Cerebellar nuclear complex (tissue), 1 donor: ENCODE measurements at places on chromosomes 2 and 18.

DNA sequence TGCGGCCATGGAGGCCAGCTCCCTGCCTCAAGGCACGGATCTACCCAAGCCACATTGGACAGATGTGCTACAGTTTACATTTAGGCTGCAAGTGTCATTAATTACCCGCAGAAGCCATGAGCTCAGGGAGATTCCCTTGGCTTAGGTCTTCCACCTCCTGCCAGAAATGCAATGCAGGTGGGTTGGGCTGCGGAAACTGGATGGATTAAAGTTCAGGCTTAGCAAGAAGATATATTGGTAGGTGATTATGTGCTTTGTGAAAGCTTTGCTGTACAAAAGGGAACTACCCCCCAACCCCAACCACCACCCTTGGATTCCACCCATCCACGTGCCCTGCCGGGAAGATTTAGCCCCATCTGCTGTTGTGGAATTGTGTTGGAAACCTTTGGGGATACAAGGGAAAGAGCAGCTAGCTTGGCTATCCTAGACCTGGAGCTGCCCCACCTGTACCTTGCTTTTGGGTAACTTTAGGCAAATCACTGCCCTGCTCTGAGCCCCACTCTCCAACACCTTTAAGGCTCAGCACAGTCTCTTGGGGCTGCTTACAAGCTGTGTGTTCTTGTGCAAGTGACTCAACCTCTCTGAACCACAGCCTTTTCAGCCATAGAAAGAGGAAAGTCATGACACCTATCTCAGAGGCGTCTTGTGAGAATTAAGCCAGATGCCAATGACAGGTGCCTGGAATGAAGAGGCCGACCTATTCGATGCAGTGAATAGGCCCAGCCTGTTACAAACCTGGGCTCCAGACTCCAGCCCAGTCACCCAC, 141.6 kb upstream of the GLI2 start:
- DNase-seq = no peak

DNA sequence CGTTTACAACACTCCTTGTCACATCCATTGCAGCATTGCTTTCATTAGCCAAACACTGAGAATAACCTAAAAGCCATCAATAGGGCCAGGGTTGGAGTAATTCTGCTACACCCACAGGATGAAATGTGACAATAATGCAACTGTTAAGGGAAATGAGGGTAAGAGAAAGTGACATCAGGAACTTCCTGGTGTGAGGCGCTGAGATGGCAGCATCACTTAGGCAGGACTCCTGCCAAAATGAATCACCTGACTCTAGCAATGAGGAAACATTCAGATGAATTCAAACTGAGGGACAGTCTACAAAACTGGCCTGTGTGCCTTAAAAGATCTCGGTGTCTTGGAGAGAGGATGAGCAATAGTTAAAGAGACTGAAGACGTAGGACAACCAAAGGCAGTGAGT, 115.6 kb upstream of the AGAP1 start:
- peak; percentile 61 for DNase-seq

DNA sequence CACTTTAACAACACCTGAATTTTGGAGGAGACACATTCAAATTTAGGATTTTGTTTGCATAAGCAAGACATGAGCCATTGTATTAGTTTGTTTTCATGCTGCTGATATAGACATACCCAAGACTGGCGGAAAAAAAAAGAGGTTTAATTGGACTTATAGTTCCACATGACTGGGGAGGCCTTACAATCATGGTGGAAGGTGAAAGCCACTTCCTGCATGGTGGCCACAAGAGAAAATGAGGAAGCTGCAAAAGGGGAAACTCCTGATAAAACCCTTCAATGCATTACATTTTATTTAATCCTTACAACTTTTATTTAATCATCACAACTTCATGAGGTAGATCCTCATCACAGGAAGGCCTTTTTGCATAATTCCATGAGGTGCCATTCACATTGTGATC, 242.0 kb upstream of the STON1 start:
- no peak for DNase-seq

- DNase-seq = no peak
These were observed 20.7 kb downstream of the SLC4A3 start for GRCh38 chr2:219648176-219648575.

DNA sequence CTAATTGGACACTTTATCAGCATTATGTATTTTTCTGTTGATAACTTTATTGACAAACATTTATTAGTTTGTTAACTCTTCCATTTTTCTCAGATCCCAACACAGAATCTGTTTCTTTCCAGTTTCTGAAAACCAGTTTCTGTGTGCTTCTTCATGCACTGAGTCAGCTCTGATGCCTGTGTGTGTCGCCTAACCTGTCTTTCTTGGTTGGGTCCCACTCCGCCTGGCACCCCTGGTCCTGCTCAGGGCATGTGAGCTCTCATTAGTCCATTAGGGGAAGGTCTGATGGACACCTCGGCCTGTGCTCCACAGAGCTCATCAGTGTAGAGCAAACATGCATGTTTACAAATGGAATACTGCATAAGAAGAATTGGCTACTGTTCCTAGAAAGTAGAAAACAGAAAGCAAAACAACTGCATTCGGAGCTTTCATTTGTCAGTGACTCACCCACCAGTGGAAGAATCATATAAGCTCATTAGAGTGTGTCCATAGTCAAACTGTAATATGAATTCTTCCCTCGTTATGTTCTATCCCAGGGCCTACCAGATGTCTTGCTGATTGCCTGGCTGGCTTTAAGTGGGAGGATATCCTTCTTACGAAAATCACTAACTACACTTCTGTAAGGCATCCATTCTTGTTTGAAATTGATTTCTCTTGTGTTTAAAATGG, 137.7 kb downstream of the SNTG2 start:
- DNase-seq = no peak

- DNase-seq = no peak
These were observed 50.3 kb downstream of the CCBE1 start for GRCh38 chr18:59646963-59647307.

DNA sequence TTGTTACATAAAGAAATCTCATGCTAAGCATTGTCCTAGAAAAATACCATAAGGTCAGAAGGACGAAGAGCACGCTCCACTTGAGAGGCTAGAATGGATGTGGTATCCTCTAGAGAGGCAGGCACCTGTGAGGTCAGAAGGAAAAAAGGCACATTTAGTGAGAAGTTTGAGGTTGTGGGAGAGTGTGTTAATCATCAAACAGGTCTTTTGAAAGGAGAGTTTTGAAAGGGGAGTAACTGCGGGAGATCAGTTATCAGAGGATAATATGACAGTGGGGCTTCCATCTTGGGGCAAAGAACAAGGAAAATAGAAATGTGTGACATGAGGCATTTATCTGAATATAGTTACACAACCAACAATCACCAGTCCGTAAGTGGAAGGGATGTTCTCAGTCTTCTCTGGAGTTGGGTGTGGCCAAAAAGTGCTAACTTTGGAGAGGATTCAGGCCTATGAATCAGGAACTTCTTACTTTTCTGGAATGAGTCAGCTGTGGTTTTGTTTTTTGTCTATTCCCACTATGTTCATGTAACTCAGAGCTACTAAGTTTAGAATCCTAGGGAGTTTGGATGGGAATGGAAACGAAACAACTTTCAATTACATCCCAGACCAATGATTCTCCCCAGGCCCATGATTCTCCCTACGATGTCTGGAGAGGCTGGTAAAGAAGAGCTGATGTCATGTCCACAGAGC, 451.4 kb upstream of the ST6GAL2 start:
- no peak for DNase-seq

- DNase-seq = no peak
These were observed 59.0 kb upstream of the ZNF396 start for GRCh38 chr18:35436076-35436649.

GRCh38 chr18:58581265-58581664, 47.6 kb downstream of the ALPK2 start:
- no peak for DNase-seq

GRCh38 chr2:173161507-173161906, 85.9 kb downstream of the MAP3K20 start:
- no peak for DNase-seq

- no peak for DNase-seq
These were observed 22.6 kb downstream of the FOXI3 start for GRCh38 chr2:88429929-88430328.

DNA sequence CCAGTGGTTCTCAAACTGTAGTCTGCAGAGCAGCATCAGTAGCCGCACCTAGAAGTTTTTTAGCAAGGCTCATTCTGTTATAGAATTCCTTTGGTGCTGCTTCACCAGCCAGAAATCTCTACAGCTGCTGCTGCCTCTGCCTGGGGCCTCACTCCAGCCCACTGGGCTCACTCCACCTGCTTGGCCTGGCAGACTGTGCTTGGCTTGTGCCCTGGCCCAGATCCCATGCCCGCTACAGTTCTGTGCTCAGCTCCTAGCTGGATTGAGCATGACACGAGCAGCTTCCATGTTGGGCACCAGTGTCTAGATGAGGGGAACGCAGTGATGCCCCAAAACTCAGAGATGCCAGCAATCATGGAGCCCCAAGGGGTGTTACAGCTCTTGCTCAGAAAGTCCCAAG, 22.6 kb downstream of the MAPK4 start:
- no peak for DNase-seq

GRCh38 chr2:96753661-96754282, 6.9 kb upstream of the CNNM4 start:
- no peak for DNase-seq

GRCh38 chr18:2979129-2979528, 33.8 kb downstream of the LPIN2 start:
- DNase-seq = no peak

GRCh38 chr18:49041435-49042245, 90.9 kb upstream of the SMAD7 start:
- DNase-seq = no peak

GRCh38 chr18:80178935-80179818, 68.1 kb downstream of the PARD6G start:
- DNase-seq = no peak

GRCh38 chr2:241947401-241947800, 77.9 kb downstream of the RTP5 start:
- no peak for DNase-seq

GRCh38 chr2:204202253-204202652, 265.7 kb downstream of the ICOS start:
- no peak for DNase-seq

DNA sequence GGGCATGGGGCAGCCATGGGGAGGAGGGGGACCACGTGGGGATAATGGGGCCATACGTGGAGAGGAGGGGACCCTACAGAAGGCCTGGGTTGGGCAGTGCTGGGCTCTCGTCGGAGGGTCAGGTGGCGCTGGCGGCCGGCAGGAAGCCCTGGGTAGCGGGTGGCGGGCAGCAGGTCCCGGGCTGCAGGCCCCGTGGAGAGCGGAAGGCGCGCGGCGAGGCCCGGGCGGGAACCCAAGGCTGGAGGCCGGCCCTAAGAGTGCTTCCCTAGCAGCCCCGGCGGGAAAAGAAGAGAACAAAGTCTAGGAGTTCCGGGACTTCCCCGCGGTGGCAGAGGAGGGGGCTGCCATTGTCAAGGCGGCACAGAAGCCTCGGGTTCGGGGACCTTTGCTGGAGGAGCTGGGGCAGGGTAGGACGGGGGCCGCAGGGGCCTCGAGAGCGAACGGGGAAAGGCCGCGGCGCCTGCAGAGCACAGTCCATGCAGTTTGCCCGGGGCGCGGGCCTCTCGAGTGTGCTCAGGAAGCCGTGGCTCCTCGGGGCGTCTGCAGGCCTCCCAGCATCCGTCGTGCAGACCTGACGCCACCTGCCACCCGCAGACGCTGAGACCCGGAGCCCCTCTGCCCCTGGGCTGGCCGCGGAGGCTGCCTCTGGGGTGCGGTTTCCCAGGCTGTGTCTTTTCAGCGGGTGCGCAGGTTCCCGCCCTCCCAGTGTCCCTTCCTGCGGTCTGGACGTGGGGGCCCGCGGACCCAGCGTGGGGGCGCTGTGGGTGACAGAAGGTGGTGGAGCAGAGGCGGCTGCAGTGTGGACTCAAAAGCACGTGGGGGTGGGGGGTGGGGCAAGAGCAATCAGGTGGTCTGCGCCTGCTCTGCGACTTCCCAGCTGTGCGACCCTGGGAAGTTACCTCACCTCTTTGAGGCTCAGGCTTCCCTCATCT, 19.4 kb upstream of the NCL start:
- no peak for DNase-seq

- DNase-seq = no peak
These were observed 237.6 kb downstream of the PRKCE start for GRCh38 chr2:45889053-45889452.

- DNase-seq = no peak
These were observed 60.7 kb downstream of the COL6A3 start for GRCh38 chr2:237353215-237353614.

DNA sequence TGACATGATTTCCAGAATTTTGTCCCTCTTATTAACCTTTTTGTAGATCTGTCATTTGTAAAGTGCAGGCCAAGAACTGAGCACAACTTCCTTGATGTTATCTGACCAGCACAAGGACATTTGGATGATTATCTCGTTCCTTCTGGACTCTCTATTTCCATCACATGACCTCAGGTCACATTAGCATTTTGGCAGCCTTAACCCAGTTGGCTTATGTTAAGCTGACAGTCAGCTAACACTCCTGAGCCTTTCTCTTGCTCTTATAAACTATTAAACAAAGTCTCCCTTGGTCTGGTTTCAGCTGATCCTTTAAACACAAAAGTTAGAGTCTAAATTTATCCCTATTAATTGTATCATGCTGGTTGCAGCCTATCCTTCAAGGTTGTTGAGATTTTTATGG, 167.2 kb upstream of the RBBP8 start:
- DNase-seq = no peak

DNA sequence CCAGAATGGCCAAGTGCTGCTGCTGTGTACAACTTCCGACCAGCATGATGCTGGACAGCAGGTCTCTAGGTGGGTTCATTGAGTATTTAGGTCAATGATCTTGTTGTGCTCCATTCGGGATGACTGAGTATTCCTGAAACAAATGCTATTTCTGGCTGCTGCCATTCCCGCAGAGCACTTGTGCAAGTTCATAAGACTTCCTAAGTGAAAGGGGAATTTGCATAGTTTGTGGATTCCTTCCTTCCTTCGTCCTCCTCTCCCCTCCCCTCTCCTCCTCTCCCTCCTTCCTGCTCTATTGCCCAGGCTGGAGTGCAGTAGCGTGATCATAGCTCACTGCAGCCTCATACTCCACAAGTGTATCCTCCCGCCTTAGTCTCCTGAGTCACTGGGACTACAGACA, 40.4 kb downstream of the LDLRAD4 start:
- peak; percentile 96 for DNase-seq

- DNase-seq = no peak
These were observed 5.5 kb upstream of the TMEM214 start for GRCh38 chr2:27027211-27027651.

- no peak for DNase-seq
These were observed 68.4 kb upstream of the RTN4 start for GRCh38 chr2:55118643-55119083.

- DNase-seq = no peak
These were observed 35.6 kb downstream of the BMP10 start for GRCh38 chr2:68835621-68836020.

GRCh38 chr2:120016800-120017199, 3.9 kb downstream of the EPB41L5 start:
- DNase-seq = no peak

DNA sequence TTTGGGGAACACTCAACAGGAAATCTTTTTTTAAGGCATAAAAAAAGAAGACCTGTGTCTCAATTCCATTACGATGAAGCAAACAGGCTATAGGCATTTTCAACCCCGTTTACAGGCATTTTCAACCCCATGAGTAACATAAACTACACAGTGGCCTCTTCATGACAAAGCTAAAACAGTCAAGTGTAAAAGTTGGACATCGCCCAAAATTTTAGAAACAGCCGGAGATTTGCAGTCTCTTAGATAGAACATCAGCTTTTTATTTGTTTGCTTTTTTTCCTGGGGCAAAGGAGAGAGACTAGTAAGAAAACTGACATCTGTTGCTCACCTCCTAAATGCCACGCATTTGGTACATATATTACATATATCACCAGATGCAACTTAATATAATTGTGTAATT, 173.7 kb downstream of the CMPK2 start:
- DNase-seq = no peak

GRCh38 chr2:70789304-70790135, 923 bp downstream of the FIGLA start:
- DNase-seq = peak; percentile 41
